Activated T-cell treated with anti-CD3 and anti-CD28 coated beads, Interleukin-2, amount 50 U/mL, for 72 hours (primary cell): ENCODE measurements at places on chromosomes 5 and 9. TPM values are rescaled to one million over a fixed set of nuclear protein-coding genes. Genes with fewer than 3 reads are reported as not detected.

- no peak for DNase-seq
These were observed 83.3 kb downstream of the SUSD1 start for GRCh38 chr9:112091810-112092209.

DNA sequence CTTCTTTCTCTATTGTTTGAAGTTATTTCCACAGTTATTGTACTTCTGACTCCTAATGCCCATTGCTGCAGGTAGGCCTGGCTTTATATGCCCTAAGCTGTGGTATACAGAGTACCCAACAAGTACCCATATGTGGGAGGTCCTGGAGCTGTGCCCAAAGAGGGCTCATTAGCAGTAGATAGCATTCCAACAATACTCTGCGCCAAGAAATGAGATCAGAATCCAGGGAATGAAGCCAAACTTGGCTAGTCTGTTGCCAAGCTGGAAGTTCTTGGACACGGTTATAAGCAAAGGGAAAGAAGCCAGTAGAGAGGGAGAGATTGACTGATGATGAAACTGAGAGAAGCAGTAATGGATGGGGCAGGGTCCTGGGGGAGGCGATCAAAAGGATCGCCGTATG is 29.7 kb upstream of the FAM169A start:
- DNase-seq, result no peak

DNA sequence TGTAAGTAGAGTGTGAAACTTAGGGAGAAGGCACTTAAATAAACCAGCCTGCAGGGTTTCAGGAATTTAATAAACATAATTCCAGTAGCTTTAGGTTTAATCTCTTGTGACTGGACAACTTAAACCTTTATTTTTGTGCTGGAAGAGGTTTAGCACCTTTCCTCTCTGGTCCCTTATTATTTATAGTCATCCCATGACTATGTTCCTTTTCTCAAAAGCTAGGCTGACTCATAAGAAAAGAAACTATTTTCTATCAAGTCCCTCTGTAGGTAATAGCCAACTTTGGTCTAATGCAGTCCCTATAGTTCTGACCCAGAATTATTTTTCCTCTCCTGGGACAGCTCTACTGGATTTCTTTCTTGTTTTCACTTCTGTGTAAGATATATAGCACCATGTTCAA is 588.9 kb downstream of the NR2F1-AS1 start:
- no peak for DNase-seq

DNA sequence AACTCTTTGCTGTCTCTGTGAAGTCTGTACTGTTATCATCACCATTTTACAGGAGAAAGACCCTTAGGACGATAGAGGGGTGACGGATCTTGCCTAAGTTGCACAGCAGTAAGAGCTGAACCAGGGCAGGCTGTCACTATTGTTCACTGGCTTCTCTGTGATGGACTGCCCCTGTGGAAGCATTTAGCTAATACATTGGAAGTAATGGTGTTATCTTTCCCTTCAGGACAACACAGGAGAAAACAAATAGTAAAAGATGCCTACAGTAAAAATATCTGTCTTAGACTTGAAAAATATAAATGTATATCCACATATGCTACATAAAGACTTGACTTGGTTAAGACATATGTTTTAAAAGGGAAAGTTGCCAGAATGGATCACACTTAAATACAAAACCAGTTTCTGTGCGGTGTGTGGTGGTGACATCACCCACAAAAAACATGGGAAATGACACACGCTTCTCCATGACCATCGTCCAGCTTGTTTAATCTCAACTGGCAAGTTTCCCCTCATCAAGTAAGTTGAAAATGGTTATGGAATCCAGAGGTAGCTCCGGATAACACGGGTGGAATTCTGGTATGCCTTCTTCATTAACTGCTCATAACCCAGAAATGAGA is 351.8 kb downstream of the EBF1 start:
- no peak for DNase-seq

GRCh38 chr5:139419226-139420192 is 15.6 kb upstream of the SPATA24 start:
- no peak for DNase-seq

GRCh38 chr9:137478962-137479861 is 20.1 kb upstream of the NSMF start:
- no peak for DNase-seq

GRCh38 chr9:3200331-3200774 is 325.4 kb downstream of the RFX3 start:
- no peak for DNase-seq

- no peak for DNase-seq
These were observed 20.2 kb upstream of the MTMR12 start for GRCh38 chr5:32332966-32333365.

DNA sequence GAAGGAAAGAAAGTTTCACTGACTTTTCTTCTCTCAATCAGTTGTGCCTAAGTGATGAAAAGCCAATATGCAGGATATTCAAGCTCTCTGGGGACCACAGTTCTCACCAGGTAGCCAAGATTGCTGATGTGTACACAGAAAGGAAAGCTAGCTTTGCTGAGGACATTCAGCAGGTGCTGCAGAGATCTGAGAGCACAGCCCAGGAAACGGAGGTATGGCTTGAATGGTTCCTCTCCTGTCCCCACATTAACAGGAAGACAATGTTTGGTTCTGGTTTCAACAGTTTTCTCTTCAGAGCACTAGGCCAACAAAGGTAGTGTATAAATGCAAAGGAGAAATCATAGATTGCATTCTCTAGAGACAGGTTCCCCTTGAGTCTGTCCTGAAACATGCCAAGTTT is 69.6 kb downstream of the PTPDC1 start:
- DNase-seq, result no peak

- DNase-seq, result no peak
These were observed 4.3 kb upstream of the DHFR start for GRCh38 chr5:80659106-80659505.

DNA sequence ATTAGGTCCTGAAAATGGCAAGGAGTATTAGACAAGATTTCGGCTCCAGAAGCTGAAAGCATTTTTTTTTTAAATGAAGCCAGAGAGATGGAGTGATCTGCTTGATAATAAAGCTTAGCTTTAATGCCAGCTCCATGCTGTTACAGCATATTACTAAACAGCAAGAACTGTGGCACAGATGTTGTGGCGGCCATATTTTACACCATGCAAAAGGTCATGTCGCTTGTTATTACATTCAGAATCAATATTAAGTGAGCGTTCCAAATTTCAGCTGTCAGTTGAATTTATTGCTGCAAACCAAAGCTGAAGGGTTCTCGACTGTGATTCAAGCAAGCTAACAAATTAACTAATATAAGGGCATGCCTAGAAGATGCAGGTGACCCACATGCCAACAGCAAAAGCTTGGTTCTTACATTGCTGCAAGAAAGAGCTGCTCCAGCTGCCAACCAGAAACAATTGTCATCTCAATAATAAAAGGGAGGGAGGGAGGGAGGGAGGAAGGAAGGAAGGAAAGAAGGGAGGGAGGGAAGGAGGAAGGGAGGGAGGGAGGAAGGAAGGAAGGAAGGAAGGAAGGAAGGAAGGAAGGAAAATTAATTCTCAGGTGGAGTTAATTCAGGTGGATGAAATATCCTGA is 517.7 kb upstream of the WWC1 start:
- DNase-seq, result no peak

DNA sequence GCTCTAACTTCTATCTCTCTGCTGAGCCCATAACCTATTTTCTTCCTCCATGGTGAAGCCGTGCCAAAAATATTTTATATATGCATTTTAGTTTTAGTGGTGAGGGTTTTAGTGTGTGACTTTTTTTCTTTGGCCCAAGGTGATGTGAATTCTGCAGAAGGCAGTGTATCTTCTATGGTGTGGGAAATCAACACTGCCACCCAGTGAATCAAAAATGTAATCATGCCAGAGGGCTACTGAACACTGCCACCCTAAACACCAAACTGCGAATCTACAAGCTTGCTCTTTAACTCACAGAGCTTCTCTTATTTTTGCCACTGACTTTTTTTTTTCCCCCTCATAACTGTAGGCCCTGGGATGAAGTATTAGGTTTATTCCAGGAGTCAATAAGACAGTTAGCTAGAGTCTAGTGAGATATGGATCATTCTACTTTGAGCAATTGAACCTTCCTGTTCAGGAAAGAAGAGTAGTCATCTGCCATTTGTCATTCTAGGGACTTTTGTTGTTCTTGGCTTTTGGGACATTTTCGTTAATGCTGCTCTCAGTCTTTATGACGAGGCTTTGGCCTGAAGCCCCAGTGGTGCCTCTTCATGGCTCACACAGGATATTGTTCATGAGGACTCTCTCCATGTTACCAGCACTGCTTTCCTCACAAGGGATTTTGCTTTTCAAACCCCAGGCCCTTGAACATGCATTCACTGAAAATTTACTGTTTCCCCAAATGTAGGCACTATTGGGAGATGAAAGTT is 53.1 kb downstream of the C7 start:
- no peak for DNase-seq

GRCh38 chr5:121055586-121055985 is 591.5 kb downstream of the PRR16 start:
- no peak for DNase-seq

DNA sequence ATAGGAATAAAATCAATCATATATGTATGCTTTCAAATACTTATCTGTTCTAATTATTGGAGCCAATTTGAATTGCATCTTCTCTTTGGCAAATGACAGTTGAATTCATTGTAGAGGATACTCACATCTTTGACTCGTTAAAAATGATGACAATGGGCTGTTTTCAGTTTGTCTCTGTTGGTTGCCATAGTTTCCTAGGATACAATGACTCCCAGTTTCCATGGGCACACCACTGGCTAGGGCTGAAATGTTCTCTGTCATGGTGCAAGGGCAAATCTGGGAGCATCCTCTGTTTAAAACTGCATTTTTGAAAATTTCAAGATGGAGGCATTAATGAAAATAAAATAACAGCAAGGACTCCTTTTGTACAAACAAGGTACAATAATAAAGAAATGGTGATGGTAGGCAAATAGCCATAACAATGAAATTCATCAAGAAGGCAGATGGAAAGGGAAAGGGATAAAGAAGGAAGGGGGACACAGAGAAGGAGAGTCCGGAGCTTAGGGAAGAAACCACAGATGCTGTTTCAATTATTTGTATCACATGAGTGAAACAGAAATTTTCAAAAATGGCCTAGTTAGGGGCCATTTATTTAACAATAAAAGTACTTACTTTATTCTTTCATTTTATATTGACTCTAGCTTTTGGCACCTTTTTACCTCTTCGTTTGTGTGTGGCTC is 378.8 kb upstream of the SEMA6A start:
- no peak for DNase-seq

DNA sequence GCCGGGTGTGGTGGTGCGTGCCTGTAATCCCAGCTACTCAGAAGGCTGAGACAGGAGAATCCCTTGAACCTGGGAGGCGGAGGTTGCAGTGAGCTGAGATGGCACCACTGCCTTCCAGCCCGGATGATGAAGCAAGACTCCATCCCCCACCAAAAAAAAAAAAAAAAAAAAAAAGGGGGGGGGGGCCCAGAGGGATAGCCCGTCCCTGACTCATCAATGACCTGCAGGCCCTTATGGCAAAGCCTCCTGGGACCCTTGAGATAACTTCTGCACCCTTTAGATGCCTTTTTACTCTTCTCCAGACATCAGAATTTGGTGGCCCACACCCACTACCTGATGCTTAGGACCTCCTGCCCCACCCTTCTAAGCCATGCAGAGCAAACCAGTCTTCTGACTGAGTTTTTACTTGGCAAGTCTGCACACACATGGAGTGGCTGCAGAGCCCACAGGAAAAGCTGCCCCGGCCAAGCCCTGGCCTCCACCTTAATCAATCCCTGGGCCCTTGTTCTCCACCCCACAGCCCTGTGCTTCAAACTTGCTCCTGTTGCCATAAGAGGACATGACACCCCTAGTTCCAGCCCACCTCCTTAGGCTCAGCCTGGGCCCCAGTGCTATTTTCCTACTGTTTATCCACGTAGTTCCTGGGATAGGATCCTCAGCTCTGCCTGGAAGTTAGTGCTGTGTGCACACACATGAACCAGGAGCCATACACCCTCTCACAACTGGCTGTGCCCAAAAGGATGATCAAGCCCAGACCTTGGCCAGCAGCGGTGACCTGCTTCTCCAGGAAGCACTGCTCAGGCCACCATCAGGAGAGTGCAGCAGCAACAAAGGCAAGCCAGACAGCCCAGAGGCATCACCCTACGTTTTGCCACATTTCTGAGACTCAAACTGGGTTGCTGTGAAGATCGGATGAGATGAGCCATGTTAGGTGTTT is 5.1 kb downstream of the MGAT1 start:
- no peak for DNase-seq

GRCh38 chr5:142810081-142810480 is 39.9 kb downstream of the ARHGAP26 start:
- no peak for DNase-seq

GRCh38 chr5:145540375-145540774 is 294.8 kb downstream of the PRELID2 start:
- no peak for DNase-seq

DNA sequence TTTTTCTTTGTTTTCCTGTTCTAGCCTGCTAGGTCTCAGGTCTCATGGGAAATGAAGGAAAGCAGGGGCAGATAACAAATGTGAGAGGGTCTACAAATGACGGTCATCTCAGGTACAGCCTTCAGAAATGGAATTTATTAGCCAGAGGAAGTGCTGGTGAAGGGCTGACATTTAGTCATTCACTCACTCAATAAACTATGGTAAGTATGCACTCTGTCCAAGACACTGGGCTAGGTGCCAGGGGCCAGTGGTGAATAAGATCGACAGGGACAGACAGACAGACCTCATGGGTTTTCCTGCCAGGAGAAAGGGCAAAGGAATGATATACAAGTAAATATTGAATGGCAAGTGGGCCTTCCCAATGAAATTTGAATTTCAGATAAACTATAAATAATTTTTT is 6.3 kb downstream of the PDE6A start:
- DNase-seq, result no peak

- DNase-seq, result no peak
These were observed 202.1 kb downstream of the NXNL2 start for GRCh38 chr9:88737031-88737430.

GRCh38 chr5:161549106-161549505 is 2.6 kb upstream of the GABRB2 start:
- no peak for DNase-seq

- DNase-seq, result no peak
These were observed 108.3 kb downstream of the PCSK1 start for GRCh38 chr5:96324708-96325107.

GRCh38 chr5:33049298-33049697 is 338.2 kb downstream of the NPR3 start:
- DNase-seq, result no peak

DNA sequence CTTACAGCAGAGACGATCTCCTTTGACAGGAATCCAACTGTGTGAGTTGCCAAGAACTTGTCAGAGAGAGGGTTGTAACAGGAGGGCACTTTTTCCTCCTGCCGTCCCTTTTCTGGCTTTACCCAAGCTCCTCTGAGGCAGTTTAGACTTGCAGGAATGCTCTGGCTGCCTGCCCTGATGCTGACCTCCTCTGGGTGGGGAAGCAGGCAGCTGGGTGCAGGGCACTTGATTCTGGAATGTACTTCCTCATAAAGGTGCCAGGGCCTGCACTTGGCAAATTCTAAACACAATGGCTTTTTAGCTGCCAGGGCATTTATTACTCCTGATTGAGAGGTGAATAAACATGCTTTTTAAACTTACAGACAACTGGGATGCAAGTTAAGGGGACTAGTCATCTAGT is 190.4 kb downstream of the EPB41L4A start:
- no peak for DNase-seq

CAMK2A gene
- total RNA-seq, result not detected

EPB41L4B gene
- total RNA-seq, result 3.8 TPM

ARHGEF37 gene
- total RNA-seq, result 1.6 TPM

DOLK gene
- total RNA-seq, result 6.8 TPM

SH2D3C gene
- total RNA-seq, result 59.5 TPM

FST gene
- 1.1 TPM for total RNA-seq

CDH9 gene
- not detected for total RNA-seq

BTNL9 gene
- 0.55 TPM for total RNA-seq

PHF24 gene
- total RNA-seq, result 1.1 TPM

STING1 gene
- total RNA-seq, result 230 TPM

GRM6 gene
- total RNA-seq, result not detected

DENND1A gene
- total RNA-seq, result 18.3 TPM

TUBB4B gene
- 122 TPM for total RNA-seq
